ENCODE measurements at places on chromosomes 3 and 15. TPM values are rescaled to one million over a fixed set of nuclear protein-coding genes. Genes with fewer than 3 reads are reported as not detected.

- no peaks in the 10 kb centered on the region for H3K36me3 ChIP-seq
- no peaks in the 10 kb centered on the region for H3K4me1 ChIP-seq
- no peaks in the 10 kb centered on the region for H3K27me3 ChIP-seq
- DNase-seq = no peak
- no peak overlapping the region for H3K4me3 ChIP-seq
These were observed 10.3 kb downstream of the PRR20G start for GRCh38 chr3:127277561-127277960.

- H3K36me3 ChIP-seq = peaks cover 2% of the 10 kb centered on the region
- no peak overlapping the region for H3K27ac ChIP-seq
- H3K4me3 ChIP-seq = no peak overlapping the region
- H3K27me3 ChIP-seq = no peaks in the 10 kb centered on the region
- no peaks in the 10 kb centered on the region for H3K4me1 ChIP-seq
- DNase-seq = no peak
These were observed 105.8 kb downstream of the UBE3A start for GRCh38 chr15:25333049-25333448.

The CFAP92 gene
- total RNA-seq = 0.60 TPM

DNA sequence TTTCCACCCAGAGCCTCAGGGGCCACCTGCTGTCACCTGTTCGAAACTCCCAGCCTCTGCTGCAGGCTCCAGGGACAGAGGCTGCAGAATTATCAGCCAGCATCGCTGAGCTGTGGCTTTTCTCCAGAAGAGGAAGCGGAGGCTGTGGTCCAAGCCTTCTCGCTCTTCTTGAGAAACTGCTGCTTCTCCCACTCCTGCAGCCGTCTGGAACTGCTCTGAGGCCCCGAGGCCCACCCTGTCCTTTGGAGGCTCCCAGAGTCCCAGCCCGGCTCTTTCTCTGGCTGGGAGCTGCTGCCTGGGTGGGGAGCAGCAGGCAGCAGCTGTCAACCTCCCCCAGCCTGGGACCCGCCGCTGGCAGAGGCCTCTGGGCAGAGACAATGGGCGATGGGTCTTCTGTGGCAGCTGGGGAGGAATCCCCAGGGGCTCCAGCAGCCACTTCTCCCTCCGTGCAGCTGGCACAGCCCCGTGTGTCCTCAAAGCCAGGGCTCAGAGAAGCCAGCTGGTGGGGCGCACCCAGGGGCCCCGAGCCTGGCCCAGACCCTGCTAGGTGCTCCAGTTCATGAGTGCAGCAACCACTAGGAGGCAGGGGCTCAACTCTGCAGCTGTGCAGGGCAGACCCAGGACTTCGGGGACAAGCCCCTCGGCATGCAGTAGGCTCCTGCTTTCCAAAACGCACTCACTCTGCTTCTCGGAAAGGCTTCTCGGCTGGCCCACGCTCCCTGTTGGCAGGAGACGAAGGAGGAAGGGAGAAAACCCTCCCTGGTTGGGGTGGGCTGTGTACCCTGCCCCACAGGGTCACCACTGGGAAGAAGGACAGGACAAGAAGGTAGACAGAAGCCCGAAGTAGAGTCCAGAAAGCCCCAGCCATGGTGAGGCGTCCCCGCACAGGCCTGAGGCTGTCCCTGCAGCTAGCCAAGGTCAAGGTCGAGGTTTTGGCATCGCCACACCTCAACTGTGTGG lies 49.9 kb upstream of the FURIN start:
- no peak overlapping the region for H3K4me3 ChIP-seq
- no peaks in the 10 kb centered on the region for H3K36me3 ChIP-seq
- H3K27me3 ChIP-seq = no peaks in the 10 kb centered on the region
- no peak overlapping the region for H3K27ac ChIP-seq

GRCh38 chr15:88395872-88396781 lies 71.1 kb downstream of the MRPL46 start:
- no peaks in the 10 kb centered on the region for H3K27me3 ChIP-seq
- H3K4me3 ChIP-seq = no peak overlapping the region
- peaks cover 3% of the 10 kb centered on the region for H3K4me1 ChIP-seq
- no peak for DNase-seq
- no peak overlapping the region for H3K27ac ChIP-seq

DNA sequence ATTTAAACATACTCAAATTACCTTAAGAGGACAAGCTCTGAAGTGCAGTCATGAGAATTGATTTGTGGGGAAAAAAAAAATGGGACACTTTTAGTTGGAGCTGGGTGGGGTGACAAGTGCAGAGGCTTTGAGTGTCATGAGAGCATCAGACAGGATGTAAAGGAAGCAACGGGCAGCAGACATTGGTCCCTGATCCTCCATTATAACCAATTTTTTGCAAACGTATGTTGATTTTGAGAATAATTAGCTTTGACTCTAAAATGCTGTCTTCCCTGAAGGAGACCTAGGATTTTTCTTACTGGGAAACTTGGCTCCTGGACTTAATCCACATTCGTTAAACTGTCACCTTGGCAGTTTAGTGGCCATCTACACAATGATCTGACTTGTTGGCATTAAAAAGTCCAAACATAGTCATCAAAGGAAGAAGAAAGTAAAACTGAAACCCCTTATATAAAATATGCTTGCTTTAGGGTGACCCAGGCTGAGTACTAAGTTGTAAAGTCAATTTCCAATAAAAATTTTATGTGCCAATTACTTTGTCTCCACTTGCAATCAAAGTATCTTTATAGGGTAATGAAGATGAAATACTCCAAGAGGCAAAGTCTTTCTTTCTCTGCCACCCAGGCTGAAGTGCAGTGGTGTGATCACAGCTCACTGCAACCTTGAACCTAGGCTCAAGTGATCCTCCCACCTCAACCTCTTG lies 45.6 kb downstream of the BCL2L10 start:
- H3K4me3 ChIP-seq = no peak overlapping the region
- H3K27ac ChIP-seq = no peak overlapping the region
- H3K27me3 ChIP-seq = no peaks in the 10 kb centered on the region
- H3K4me1 ChIP-seq = peaks cover 13% of the 10 kb centered on the region

The SERPINI2 gene
- total RNA-seq = not detected

The ZIC4 gene
- not detected for total RNA-seq

- H3K4me1 ChIP-seq = no peaks in the 10 kb centered on the region
- H3K4me3 ChIP-seq = no peak overlapping the region
- H3K36me3 ChIP-seq = peaks cover 16% of the 10 kb centered on the region
These were observed 29.6 kb downstream of the PSMD6 start for GRCh38 chr3:63993653-63994079.

GRCh38 chr3:108079877-108080276 lies 11.0 kb downstream of the CD47 start:
- H3K36me3 ChIP-seq = no peaks in the 10 kb centered on the region
- no peaks in the 10 kb centered on the region for H3K27me3 ChIP-seq
- no peak overlapping the region for H3K4me3 ChIP-seq
- no peak for DNase-seq

The CCR3 gene
- not detected for total RNA-seq

The DYNC1LI1 gene
- total RNA-seq = 28.2 TPM

The RASGRP1 gene
- 12.5 TPM for total RNA-seq
